Erythroblast (primary cell): ENCODE measurements at places on chromosomes 2 and 18.

DNA sequence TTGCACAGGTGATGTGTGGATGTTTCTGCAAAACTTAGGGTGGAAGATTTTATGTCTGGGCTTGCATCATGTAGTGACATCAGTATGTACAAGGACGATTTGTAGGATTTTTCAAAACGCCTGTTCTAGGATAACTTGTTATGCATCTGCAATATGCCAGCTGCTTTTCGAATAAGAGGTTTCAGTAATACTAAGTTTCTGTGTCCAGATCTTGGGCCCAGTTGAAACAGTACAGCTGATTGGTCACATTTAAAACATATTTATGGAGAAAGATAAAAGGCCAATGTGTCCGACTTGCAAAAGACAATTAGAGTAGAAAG lies 1.2 kb downstream of the PTPN4 start:
- DNase-seq = peak; percentile 68

GRCh38 chr2:29923110-29923721 lies 1.8 kb upstream of the ALK start:
- DNase-seq = peak; percentile 54

DNA sequence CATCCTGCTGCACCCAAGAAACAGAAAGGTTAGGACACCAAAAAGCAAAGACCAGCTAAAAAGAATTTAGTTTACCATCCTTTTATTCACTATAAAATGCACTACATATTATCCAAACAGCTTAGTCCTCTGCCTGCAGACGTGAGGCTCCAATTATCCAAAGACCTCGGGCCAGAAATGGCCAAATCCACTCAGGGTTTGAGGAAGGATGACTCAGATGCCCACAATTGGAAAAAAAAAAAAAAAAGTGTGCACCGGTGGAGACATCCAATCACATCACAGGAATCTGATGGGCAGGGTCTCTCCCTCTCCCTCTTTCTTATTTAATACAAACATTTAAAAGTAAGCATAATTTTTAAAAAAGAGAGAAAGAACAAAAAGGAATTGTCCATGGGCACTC lies 65.7 kb downstream of the TRABD2A start:
- DNase-seq = no peak

DNA sequence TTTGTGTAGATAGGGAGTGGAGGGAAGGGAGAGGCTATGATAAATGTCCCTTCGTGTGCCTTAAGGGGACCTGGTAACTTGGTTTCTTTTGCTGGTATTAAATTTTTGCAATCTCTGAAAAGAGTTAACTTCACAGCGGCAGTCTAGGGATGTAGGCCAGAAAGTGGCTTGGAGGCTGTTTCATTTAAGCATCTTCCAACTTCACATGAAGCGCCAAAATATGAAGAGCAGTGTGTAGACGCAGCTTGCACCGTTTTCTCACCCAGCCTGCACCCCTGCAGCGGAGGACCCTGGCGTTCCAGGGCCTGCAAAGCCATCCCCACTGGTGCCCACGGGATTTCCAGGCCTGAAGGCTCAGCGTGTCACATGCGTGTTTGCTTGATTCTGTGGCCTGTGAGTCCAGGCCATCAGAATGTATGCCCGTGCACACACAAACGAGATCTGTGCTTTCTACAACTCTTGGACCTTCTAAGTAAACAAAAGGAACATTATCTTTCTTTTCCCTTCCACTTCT lies 87.2 kb upstream of the EPB41L3 start:
- DNase-seq = no peak

DNA sequence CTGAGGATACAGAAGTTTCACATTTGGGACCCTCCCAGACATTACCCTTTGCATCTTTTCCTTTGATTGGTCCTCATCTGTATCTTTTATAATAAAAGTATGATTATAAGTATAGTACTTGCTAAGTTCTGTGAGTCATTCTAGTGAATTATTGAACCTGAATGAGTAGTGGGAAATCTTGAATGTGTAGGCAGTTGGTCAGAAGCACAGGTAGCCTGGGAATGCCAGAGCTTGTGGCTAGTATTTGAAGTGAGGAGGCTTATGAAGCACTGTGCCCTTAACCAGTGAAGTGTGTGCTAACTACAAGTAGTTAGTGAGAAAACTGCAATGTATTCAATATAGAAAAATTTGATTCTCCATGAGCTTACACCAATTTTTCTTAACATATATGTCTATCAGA lies 257.6 kb downstream of the GRB14 start:
- no peak for DNase-seq

DNA sequence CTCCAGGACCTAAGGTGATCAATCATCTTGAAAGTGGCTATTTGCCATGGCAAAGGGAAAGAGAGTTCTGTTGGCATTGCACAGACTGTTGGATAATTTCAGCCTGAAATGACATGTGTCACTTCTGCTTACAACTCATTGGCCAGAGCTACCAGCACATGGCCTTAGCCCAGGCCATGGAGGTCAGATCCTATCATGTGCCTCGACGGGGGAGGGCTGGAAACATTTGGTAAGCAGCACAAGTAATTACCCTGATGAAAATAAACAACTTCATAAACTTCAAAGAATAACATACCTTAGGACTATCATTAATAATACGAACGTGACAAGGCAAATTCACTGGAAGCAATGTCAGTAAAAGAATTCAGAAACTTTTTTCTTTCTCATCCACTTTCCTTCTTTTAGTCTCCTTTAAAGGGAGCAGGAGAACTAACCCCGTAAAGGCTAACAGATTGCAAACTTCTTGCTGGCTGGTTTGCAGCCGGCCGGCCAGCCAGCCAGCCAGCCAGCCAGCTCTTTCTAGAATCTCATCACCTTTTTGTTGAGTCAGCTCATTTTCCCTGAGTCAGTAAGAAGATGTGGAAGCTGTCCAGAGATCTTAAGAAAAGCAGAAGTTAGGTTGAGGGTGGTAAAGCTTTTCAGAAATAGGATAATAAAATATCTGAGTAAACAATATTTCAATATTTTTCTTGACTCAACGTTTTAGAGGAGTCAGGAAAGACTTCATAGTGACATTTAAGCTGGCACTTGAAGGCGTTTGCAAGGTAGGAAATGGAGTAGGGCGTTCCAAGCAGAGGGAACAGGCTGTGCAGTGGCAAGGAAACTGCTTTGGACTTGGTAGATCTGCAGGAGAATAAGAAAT lies 31.9 kb downstream of the CNRIP1 start:
- peak; percentile 76 for DNase-seq

GRCh38 chr18:9055185-9055584 lies 47.3 kb upstream of the NDUFV2 start:
- peak; percentile 53 for DNase-seq

GRCh38 chr2:195477248-195477995 lies 179.6 kb upstream of the SLC39A10 start:
- no peak for DNase-seq

DNA sequence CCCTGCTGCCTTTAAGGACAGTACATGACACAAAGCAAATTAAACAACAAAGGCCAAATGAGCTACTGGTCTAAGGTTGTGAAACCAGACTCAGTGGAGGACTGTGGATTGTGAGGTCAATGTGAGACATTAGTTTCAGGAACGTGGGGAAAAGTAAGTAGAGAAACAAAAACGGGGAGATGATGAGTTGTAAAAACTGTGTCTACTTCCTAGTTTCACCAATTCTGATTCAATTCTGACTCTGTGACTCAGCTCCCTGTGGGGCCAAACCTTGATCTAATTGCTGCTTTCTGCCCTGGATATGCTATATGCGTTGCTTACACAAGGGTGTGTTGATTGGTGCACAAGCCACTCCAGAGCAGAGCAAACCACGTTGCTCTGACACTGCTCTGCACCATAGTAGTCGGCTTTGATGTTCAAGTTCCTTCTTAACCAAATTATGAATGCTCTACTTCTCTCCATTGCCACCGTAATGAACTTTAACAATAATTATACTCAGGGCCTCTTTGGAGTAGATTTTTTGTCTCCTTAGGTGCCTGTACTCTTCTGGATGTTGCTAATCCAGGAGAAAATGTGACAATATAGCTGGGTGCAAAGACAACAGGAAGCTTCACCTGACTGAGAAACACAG lies 1640.1 kb upstream of the CELF4 start:
- no peak for DNase-seq

DNA sequence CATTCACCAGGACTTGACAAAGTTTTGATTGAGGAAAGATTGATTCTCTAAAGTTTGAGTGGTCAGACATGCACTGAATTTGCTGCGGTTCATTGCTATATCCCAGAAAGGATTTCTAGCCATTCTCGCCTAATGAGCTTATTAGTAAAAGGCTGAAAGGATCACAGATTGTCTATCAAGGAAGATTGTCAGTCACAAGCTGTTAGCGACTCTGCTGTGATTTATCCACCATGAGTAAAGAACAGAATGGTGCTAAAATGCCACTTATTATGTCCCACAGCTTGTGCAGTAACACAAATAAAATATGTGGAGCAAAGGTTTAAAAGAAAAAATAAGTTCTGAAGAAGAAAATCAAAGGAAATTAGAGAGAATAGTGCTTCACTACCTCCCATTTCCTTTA lies 701.2 kb upstream of the CDH7 start:
- DNase-seq = no peak

- DNase-seq = no peak
Measured at GRCh38 chr2:102872388-102872787, 110.6 kb downstream of the TMEM182 start.

DNA sequence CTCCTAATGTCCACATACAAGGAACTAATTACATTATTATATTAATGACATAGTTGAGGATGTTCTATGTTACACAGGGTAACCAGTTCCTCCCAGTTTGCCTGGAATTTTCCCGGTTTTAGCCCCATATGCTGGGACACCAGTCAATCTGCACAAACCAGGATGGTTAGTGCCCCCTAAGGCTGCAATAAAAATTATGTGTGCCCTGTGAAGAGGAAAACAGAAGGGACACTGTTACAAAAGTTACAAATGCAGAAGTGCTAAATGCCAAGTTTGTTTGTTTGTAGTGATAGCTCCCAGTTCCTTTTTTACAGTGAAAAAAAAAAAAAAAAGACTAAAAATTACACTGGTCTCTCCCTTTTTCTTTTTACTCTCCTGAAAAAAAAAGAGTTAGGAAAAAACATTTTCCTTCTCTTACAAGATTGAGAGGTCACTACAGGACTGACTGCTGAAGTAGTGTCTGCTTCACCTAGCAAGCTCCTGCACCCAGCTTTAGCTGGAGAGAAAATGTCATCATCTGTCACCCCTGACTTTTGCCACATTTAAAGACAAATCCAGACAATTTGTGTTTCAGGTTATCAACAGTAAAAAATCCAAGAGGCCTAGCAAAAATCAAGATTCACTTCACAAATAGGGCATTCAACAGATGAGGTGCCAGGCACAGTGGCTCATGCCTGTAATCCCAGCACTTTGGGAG lies 3.2 kb downstream of the ANKRD44 start:
- no peak for DNase-seq
